ENCODE measurements at places on chromosomes 4 and X.

DNA sequence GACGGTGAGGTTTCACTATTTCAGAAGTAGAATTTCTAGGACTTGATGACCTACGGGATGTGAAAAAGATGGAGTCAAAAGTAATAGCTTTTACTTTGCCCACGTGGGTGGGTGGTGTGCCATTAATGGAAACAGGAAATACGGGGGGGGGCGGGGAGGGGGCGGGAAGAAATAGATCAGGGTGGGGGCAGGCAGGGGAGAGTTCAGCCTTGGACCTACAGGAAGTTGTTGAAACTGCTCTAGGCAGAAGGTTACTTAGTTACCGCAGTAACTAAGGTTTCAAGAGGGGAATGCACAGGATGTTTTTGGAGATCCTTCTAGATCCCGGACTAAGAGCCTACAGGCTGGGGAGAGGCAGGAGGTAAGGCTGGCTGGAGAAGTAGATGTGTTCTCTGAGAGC is 3.6 kb upstream of the FHL1 start:
- no peak for DNase-seq

GRCh38 chr4:174714393-174715211 is 114.4 kb downstream of the GLRA3 start:
- DNase-seq, result no peak

DNA sequence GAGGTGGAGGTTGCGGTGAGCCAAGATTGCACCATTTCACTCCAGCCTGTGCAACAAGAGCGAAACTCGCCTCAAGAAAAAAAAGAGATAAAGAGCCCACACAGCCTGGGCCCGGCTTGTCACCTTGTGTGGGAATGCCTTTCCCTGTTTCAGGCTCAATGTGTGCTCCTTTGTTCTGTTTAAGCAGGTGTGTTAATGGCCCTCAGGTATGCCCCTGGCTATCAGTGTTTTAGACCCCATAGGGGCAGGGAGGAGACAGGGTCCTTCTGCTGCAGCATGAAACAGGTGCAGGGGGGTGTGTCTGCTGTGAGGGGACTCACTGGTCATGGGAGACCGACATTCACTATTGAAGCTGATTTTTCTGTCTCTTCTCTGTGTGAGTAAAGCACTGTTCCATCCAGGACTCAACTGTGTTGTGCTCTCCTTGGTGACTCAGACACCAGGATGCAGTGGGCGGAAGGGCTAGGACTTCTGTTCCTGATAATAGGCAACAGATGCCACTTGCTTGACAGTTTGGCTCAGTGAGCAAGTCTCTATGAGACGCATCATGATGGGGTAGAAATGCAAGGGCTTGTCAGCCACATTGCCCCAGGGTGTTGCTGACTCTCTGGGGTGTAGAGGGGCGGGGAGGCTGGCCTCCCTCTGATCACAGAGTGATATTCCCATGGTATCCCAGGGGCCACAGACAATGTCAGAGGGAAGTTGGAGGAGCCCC is 15.6 kb upstream of the LAP3 start:
- DNase-seq, result no peak

- no peak for DNase-seq
Observed at GRCh38 chr4:13963601-13964000, 336.1 kb upstream of the BOD1L1 start.

DNA sequence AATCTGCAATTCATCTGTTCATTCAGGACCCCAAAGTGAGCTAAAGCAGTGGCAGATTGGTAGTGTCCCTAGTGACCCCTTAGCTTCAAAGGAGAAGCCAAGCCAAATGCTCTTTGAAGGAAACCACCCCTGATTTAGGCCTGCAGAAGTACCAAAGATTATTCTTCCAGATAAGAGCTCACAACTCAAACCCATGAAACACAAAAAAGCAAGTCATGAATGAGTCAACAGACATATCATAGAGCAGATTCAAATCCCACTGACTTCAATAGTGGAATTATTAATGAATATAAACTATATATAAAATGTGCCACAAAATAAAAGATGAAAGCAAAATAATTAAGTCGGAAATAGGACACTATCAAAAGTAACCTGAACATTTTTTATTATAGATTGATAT is 197.6 kb downstream of the SCFD2 start:
- DNase-seq, result no peak

- no peak for DNase-seq
Observed at GRCh38 chrX:16848541-16848940, 21.6 kb downstream of the RBBP7 start.

DNA sequence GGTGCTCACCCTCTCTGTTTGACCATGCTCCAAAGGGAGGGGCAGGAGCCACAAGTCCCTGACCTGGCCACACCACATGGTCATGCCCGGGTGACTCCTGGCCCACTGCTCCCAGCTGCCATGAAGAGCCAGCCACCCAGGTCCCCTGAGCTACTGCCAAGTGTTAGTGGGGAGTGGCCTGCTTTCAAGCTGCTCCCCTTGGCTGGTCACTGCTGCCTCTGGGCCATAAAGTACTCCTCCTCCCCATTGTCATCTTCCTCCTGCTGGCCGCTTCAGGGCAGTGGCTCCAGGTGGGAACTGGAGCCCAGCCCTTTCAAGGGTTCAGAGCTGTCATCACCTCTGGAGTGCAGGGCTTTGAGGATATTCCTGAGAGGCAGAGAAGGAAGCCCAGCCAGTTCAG is 27.3 kb upstream of the RBBP7 start:
- no peak for DNase-seq

- DNase-seq, result no peak
Observed at GRCh38 chr4:40562208-40562607, 67.5 kb downstream of the RBM47 start.
